ENCODE measurements at places on chromosomes 3 and 15. TPM values are rescaled to one million over a fixed set of nuclear protein-coding genes. Genes with fewer than 3 reads are reported as not detected.
A peak's percentile ranks its signal among the peaks of the same experiment; 100 is the strongest.

GPR62 gene
- total RNA-seq = not detected

DNA sequence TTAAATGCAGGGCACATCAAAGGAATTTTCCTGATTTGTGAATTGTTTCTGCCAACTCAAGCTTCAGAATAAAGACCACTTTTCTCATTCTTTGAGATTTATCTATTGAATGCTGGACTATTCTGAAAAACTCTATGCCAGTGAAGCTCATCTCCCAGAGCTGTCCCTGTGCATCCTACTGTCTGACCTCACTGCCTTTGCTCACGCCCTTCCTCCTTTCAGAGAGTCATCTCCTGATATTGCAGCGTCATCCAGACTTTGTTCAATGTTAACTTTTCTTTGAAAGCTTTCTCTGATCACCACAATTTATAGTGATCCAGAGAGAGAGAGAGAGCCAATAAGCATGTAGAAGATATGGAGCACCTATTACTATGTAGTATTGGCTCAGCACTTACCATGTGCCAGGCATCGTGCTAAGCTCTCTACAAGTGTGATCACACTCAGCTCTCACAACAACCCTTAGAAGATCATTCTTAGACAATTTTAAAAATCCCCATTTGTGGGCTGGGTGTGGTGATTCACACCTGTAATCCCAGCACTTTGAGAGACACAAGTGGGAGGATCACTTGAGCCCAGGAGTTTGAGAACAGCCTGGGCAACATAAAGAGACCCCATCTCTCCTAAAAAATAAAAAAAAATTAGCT is 30.2 kb upstream of the TLE3 start:
- no peak for DNase-seq

GRCh38 chr15:31005660-31006059 is 14.2 kb upstream of the MTMR10 start:
- DNase-seq = no peak

- no peak for DNase-seq
Measured at GRCh38 chr3:6671363-6671762, 189.6 kb upstream of the GRM7 start.

DNA sequence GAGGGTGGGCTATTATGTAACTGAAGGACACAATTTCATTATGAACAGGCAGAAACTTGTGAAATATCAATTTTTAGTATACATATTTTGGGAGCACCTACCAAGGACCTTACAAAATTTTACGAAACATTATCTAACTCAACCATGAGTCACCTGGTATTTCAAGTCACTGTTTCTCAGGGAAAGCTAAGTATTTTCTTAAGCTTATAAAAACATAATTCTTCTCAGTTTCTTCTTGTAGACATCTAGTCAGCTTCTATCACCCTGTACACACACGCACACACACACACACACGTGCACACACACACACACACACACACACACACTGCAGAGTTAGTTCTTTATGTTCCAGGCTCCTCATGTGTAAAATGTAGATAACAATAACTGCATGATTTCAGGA is 658.3 kb downstream of the TUSC7 start:
- DNase-seq = no peak

DNA sequence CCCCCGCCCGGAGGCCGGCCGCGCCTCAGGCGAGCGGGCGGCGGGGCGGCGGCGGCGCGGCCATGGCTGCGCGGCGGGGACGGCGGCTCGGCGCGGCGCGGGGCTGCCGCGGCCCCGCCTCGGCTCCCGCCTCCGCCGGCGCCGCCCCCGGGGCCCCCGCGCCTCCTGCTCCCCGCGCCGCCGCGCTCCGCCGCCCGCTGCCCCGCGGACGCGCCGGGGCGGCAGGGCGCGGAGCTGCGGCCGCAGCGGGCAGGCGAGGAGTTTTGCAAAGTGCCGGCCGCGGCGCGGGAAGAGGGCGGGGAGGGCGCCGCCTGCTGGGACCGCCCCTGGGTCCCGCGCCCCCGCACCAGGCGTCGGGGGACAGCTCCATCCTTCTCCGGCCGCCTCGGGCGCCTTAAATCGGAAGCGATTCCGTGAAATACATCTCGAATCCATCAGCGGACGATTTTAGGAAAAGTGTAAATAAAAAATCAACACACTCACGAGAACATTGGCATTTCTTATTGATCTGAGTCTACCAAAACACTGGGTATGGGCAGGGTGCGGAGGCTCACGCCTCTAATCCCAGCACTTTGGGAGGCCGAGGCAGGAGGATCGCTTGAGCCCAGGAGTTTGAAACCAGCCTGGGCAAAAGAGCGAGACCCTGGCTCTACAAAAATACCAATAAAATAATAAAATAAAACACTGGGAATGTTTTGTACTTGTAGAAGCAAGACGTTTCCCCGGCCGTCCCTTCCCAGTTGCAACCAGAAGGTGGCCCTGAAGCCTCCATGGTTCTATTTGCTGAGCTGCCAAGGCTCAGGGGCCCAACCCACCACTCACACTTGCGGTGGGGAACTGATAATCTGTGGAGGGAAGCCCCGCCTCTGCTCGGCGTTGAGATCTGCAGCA is 136.9 kb downstream of the NUP210 start:
- DNase-seq = peak; percentile 61

GRCh38 chr3:30604093-30604492 is 2.3 kb upstream of the TGFBR2 start:
- no peak for DNase-seq

DNA sequence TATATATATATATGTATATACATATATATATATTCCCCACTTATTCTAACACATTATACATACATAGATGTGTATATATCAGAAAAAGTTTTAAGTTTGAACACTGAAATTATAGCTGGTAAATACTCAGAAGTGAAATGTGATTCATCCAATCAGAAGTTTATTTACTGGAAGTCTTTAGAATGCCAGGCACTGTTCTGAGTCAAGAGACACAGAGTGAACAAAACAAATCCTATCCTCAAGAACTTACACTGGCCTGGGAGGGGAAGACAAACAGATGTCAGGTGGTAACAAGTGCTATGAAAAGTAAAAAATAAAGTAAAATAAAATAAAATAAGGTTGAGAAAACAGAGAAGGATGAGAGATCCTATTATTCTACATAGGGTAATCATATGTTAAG is 13.4 kb downstream of the DHX36 start:
- no peak for DNase-seq

Measured in left lobe of liver (tissue), 2 donors.